CD4-positive, alpha-beta T cell treated with Interleukin-6 for 4 hours (primary cell): ENCODE measurements at places on chromosomes 12 and 14.

GRCh38 chr14:55556929-55557623, 22.9 kb upstream of the KTN1 start:
- no peak for DNase-seq

- DNase-seq: no peak
These were observed 15.7 kb downstream of the OSBPL8 start for GRCh38 chr12:76543813-76544347.

DNA sequence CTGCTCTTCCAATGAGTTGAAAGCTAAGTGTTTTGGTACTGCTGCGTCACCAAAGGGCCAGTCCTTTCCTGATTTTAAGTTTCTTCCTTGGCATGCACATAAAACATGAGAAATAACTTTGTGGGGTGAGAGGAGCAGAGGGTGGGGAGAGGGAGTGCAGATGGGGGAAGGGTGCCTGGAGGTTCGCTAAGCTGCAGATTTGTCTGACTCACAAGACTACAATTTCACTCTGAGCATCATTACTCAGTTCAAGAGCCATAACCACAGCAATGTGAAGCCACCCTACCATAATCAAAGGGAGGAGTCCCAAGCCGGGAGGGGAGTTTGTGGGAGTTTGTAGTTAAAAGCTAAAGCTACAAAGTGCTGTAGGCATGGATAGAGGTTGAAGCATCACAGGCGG, 136.1 kb downstream of the ANO2 start:
- DNase-seq: no peak

- no peak for DNase-seq
These were observed 42.8 kb downstream of the GNS start for GRCh38 chr12:64716371-64716770.

DNA sequence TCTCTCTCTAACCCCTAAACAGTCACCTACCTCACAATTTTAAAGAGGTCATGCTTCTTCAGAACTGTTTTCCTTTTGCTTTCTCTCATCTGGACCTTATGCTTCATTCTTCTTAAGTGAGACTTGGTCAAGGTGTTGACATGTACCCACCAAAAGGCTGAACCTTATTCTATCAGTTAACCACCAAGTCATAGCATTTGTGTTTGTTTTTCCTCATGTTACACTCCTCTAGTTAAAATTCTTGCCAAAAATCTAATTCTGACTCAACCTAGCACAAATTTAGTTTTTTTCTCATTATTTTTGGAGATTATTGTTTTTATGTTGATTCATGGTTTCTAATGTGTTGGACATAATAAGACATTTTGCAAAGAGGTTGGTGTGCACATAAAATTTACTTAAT, 578.6 kb downstream of the SLC16A7 start:
- DNase-seq: no peak

DNA sequence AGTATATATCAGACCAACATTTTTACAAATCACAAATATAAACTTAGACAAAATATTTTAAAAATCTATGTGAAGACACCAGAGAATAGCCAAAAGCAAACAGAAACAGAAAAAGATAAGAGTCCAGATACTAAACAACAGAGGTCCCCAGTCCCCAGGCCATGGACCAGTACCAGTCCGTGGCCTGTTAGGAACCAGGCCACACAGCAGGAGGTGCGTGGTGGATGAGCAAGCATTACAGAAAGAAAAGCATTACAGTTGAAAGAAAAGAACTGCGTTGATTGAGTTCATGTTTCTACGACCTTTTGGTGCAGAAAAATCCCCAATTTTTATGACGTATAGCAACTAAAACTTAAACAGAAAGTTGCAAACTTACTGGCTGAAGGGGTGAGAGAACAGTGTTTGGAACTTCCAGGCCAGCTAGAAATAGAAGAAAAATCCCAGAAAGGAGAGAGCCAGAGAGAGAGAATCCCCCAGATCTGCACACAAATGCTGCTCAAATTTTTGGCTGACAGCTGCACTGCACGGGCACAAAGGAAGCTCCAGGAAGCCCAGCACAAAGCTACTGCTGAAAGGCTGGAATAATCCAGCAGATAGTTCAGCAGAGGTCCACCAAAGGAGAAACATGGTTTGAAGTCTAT, 159.6 kb upstream of the C14orf180 start:
- DNase-seq: no peak

- DNase-seq: no peak
These were observed 17.2 kb upstream of the SINHCAF start for GRCh38 chr12:31343139-31343538.

DNA sequence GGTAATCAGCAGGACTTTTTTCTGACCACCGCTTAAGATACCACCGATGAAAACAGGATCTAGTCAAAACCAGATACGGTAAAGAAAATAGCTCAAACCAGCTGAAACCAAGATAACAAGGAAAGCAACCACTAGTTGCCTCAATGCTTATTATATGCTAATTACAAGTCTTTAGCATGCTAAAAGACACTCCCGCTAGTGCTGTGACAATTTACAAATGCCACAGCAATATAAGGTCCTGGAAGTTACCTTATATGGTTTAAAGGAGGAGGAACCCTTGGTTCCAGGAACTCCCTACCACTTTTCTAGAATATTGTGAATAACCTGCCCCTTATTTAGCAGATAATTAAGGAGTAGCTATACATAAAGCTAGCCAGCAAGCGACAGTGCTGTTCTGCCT, 976.4 kb upstream of the SEL1L start:
- no peak for DNase-seq
